SW480 (cell line): ENCODE measurements at places on chromosomes 1 and 21.

DNA sequence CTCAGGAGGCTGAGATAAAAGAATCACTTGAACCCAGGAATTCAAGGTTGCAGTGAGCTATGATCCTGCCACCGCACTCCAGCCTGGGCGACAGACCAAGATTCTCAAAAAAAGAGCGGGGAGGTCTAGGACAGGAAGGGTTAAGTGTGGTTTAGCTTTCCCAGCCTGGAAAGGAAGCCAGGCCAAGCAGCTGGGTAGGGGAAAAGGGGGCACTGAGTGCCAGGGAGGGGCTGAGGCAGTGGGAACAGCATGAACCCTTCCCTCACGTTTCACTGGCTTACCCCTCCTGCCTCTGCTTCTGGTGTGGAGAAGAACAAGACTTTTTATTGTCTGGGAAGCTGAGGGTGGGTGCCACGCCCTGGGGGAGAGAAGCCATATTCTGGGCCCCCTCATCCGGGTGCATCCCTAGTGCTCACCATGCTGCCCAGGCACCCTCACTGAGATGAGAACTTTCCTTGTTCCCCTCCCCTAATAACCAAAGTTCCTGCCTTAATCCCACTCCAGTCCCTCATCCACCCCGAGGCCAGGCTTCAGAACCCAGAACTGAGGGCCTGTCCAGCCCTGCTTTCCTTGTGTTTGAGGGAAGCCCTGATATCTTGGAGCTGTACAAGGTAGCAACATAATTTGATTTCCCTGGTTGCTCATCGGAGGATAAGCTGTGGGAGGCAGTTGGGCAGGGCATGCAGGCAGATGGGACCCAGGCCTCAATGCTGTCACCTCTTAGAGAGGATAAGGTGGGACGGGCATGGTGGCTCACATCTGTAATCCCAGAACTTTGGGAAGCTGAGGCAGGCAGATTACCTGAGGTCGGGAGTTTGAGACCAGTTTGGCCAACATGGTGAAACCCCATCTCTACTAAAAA is 2.0 kb upstream of the LMNA start:
- DNase-seq, result no peak

- DNase-seq, result no peak
These were observed 55.7 kb downstream of the WDR3 start for GRCh38 chr1:117985239-117985638.

GRCh38 chr1:54826226-54826816 is 25.2 kb upstream of the TTC22 start:
- no peak for DNase-seq

- DNase-seq, result no peak
These were observed 662.5 kb downstream of the PLPP3 start for GRCh38 chr1:55916907-55917306.

GRCh38 chr1:7454052-7454815 is 316.9 kb upstream of the VAMP3 start:
- DNase-seq, result no peak

DNA sequence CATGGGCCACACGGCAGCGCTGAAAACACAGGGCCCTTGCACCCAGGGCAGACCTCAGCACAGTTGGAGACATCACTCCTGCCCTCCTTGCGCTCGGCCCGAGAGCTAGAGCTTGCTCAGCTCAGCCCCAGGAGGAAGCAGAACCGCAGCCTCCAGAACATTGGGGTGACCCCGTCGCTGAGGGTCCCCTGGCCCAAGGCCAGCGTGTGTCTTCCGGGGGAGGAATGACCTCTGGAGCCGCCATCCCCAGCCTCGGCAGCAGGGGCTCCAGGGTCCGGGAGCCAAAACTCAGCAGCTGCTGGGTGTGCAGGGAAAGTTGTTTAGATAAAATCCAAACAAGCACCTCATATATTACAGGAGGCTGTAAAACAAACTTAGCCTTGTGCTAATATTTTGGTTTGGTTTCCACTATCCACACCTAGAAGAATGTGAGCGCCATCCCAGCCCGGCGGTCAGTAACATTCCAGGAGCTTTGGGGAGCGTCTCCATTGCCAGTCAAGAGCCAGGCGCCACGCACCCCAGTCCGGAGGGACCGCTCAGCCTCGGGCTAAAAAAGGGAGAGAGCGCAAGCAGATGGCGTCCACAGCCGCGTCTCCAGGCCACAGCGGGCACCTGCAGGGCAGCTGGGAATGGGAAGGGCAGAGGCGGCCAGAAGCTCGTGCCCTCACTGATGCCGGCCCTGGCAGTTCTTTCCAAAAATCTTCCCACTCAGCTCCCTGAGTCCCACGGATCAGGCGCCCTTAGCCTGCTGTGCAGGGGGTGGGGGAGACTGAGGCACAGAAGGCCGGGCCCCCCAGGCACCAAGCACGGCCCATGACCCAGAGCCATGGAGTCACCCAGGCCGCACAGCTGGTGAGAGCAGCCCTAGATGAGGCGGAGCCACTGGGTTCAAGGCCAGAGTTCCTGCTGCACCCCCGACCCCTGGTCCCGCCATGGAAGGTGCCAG is 52.0 kb downstream of the SLX9 start:
- no peak for DNase-seq

DNA sequence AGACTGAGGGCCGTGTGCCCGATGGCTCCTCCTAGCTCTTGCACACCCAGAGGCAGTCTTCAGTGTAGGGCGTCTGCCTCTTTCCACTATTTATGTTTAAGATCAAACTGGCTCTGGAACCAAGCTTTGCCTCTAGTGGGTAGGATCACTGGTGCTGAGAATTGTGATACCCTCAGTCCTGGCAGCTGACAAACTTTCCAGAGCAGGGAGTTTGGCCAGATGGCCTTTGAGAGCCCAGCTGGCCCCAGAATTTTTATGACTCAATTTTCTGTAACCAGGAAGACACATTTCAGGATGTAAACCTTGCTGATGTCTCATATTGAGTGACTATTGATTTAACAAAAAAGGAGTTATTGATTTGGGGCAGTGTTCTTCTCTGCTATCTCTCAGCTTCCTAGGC is 6.7 kb downstream of the COQ8A start:
- no peak for DNase-seq

DNA sequence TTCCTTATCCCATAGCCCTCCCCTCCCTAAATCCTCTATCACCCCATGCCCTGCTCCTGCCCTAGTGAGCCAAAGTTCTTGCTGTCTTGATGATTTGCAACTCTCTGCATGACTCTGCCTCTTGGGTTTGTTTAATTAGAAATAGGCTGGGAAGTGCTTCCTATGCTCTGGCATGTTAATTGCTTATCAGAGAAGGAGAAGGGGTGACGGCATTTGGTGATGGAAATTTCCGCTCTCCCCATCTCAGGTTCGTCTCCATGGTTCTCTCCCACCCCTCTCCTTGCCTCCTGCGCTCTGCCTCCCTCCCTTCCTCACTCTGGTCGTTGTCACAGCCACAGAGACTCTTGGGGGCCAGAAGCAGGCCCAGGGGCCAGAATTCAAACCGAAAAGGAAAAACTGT is 68.9 kb downstream of the LRRN2 start:
- no peak for DNase-seq
